Stimulated activated CD8-positive, alpha-beta memory T cell treated with anti-CD3 and anti-CD28 coated beads, Interleukin-15, amount 100 ng/mL, for 1 hour (primary cell): ENCODE measurements at places on chromosomes 12 and 14.

DNA sequence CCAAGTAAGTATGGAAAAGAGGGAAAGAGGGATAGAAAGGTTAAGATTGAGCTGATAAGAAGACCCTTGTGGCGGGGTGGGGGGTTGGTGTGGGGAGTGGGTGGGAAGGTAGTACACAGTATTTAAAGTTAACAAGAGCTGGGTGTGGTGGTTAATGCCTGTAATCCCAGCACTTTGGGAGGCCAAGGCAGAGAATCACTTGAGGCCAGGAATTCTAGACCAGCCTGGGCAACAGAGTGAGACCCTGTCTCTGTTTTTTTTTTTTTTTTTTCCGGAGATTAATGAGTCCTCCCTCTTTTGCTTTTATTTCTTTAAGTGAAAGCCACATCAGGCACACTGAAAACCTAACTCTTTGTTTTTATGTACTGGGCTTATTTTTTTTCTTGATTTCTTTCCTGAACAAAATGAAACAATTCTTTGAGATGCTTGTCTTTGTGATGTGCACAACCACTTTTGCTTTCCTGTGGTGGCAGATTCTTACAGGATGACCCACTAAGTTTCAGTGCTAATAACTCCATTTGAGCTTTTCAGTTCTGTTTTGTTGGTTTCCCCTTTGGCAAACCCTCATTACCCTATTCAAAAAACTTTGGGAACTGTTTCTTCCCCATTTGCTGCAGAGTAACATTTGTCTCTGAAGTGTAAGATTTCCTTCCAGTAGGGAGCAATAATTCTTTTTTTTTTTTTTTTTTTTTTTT lies 54.8 kb downstream of the WNK1 start:
- DNase-seq: no peak

- DNase-seq: no peak
Observed at GRCh38 chr12:128133321-128134073, 133.5 kb upstream of the TMEM132C start.

- no peak for DNase-seq
Observed at GRCh38 chr14:93733231-93733630, 55.1 kb downstream of the PRIMA1 start.

GRCh38 chr12:3106579-3106978 lies 29.4 kb downstream of the TSPAN9 start:
- no peak for DNase-seq

DNA sequence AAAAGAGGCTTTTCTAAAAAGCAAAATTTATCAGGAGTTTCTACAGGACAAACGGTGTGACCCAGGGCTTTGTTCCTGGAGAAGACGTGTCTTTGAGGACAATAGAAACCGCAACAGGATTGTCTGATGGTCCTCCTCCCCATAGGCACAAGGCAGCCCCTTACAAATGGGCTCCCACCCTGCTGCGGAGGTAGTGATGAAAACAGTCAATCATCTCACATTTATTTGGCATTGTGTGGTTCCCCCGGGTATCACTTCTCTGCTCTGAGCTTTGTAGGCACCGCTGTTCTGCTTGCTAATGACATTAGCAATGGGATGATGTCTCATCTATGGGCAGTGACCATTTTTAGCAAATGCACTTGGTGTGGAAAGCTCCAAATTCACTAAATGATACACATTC lies 155.5 kb upstream of the TMPO start:
- no peak for DNase-seq

- DNase-seq: no peak
Observed at GRCh38 chr14:95180966-95181741, 23.8 kb upstream of the DICER1 start.

- no peak for DNase-seq
Observed at GRCh38 chr14:86838363-86838762, 1154.6 kb downstream of the GALC start.

DNA sequence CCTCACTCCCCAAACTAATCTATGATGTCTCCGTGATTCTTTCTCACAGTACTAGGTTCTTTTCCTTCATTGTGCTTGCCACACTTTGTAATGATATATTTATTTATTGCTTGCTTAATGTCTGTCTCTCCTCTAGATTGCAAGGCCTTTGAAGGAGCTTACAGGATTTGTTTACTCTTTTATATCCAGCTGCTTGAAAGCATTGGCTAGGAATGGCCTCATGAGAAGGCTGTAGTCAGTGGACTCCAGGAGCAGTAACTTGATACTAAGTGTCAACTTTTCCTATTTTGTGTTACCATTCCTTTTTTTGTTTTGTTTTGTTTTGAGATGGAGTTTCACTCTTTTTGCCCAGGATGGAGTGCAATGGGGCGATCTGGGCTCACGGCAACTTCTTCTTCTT lies 7.3 kb upstream of the FAM234B start:
- DNase-seq: no peak

DNA sequence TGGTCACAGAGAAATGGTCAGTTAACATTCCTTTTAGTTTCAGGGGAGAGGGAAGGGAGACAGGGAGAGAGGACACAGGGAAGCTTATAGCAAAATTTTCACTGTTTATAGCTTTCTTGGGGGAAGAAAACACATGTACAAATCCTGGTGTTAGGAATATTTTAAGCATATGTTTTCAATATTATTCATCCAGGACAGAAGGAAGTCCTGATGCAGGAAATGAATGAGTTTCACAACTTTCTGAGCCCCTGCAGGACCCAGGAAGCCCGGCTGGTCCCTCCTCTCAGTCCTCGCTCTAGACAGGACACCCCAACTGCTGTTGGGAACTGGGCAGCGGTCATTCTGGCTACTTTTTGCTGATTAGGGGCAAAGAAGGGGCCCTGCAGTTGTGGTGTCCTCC lies 71.1 kb upstream of the ZDHHC17 start:
- no peak for DNase-seq

GRCh38 chr12:72207079-72207478 lies 65.1 kb upstream of the TRHDE start:
- no peak for DNase-seq
